CD4-positive, alpha-beta T cell treated with Interleukin-2 at 100 ng/mL for 4 hours (primary cell): ENCODE measurements at places on chromosomes 2 and 18.

DNA sequence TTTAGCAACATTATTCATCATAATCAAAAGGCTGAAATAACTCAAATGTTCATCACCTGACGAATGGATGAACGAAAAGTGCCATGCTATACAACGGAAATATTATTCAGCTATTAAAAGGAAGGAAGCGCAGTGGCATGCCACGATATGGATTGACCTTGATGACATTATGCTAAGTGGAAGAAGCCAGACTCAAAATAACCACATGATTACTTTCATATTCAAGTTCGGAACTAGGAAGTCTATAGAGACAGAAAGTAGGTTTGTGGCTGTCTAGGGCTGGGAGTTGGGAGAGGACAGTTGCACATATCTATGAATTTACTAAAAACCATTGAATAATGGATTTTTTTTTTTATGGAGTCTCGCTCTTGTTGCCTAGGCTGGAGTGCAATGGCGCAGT is 13.4 kb upstream of the PDIA6 start:
- no peak for DNase-seq

- peak; percentile 90 for DNase-seq
Observed at GRCh38 chr2:234490271-234491091, 6.4 kb downstream of the ARL4C start.

GRCh38 chr2:58039170-58039611 is 7.4 kb upstream of the VRK2 start:
- DNase-seq, result no peak

DNA sequence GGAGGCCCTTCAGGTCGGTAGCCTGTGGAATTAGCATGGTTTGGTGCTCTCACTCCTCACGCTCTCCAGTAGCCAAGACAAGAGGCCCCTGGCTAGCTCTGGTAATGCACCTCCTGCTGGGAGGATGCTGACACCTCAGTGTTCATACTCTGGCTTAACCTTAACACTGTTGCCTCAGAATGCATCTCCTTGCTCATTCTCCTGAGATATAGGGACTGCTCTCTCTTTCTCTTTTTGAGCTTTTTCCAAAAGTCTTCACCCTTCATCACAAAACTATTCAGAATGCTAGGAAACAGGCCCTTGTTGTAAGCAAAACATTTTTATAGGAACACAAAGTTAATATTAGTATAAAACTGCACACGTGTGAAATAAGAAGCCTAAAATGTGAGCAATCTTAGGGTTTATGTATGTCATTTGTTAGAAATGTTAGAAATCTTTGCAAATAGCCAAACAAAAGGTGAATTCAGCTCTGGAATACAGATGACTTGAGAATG is 17.3 kb upstream of the IMPA2 start:
- no peak for DNase-seq

DNA sequence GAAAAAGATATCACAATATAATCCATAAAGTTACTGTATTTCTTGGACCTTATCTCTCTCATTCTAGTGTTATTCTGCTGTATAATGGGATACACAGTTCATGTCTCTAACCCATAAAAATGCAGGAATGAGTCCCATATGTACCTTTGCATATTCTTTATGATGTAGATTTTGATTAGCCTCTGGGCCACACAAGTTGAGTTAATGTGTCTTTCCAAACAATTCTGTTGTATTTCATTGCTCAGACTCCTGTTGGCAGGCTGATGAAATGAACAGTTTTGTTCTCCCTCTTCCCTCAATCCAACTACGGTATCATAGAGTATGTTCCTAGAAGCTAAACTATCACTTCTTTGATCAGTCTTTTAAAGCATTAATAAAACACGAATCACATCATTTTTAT is 113.2 kb upstream of the SATB2 start:
- no peak for DNase-seq

GRCh38 chr2:190320696-190321095 is 1.1 kb upstream of the HIBCH start:
- DNase-seq, result peak; percentile 37

DNA sequence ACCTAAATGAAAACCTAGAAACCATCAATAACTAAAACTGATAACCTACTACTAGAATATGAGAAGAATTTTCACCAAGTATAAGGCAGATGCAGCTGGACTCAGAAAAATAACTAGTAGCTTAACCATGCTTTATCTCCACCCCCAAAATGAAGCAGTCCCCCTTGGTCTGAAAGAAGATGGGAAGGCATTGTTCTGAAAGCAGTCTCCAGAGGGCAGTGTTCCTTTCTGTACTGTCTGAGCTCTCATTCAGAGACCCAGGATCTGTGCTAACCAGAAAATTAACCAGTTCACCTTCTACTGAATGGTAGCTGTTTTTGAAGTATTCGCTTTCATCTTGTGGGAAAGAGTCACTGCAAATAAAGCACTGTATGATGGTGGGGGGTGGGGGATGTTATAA is 273.0 kb downstream of the PDE11A start:
- no peak for DNase-seq

DNA sequence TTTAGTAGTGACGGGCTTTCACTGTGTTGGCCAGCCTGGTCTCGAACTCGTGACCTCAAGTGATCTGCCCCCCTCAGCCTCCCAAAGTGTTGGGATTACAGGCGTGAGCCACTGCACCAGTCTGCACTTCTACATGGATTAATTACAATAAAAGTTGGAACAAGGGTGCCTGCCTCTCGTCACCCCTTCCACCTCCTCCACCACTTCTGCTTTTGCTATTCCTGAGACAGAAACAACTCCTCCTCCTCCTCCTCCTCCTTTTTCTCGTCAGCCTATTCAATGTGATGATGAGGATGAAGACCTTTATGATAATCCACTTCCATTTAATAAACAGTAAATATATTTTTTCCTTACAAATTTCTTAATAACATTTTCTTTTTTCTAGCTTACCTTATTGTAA is 35.2 kb downstream of the SRBD1 start:
- no peak for DNase-seq
